ENCODE measurements at places on chromosomes 12 and 14. TPM values are rescaled to one million over a fixed set of nuclear protein-coding genes. Genes with fewer than 3 reads are reported as not detected.

DNA sequence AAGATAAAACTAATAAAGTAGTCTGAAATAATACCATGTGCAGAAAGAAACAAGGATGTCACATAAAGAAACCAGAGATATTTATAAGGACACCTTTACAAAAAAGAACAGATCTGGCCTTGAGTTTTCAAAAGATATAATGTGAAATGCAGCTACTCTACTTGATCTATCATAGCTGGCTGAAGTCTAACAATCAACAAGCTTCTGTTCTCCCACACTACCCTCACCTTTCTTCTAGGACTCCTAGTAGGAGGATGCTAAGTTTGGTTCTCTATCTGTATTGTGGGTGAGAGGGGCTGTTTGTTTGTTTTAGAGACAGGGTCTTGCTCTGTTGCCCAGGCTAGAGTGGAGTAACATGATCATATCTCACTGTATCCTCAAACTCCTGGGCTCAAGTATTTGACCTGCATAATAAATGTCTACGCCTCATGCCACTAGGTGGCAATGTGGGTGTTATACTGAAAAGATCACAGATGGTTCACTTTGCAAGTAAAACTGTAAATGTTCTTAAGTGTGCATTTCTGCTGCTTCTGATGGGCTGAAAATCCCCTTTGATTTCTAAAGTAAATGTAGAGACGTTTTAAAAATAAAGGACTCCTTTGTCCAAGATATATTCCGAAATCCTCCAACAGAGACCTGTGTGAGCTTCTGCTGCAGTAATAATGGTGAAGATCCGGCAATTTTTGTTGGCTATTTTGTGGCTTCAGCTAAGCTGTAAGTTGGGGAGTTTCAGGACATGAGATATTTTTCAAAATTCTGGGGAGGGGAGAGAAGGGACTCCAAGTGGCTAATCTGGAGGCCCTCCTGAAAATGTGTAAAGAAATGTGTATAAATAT, 269.3 kb downstream of the DAD1 start:
- no peak for DNase-seq

The GPR137C gene
- total RNA-seq: 1.2 TPM

The JPH4 gene
- 0.19 TPM for total RNA-seq

DNA sequence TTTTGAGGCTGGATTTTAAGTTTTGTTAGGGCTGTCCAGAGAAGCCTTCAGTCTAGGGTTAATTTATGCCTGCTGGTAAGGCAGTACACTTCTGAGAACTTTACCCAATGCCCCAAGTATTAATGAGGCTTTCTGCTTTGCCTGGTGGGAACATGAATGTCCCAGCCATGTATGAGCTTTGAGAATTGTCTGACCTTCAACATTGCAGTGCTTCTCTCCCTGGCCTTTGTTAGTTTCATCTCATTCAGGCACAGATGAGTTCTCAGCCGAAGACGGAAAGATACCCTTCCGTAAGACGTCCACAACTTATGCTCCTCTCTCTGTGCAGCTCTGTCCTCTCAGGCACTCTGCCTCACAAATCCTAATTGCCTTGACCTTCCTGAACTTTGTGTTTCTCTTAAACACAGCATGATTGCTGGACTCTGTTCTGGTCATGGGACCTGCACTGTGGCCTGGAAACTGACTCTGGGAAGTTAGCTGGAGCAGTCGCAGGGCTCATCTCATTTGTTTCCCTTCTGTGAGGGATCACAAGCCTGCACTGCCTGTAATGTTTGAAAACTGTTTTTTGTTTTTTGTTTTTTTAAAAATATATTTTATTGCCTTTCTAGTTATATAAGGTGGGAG, 15.7 kb downstream of the CHPT1 start:
- DNase-seq: peak; percentile 25

The HOTAIR gene
- total RNA-seq: not detected

GRCh38 chr12:49332441-49332861, 4.5 kb downstream of the C1QL4 start:
- DNase-seq: no peak

- no peak for DNase-seq
These were observed 56.0 kb downstream of the ISCA2 start for GRCh38 chr14:74549588-74549987.
